ENCODE measurements at places on chromosomes 6 and 20. TPM values are rescaled to one million over a fixed set of nuclear protein-coding genes. Genes with fewer than 3 reads are reported as not detected.

Gene ATP9A
- total RNA-seq, result 55.8 TPM

Gene DLL1
- 0.78 TPM for total RNA-seq

Gene OR2H2
- not detected for total RNA-seq

Gene MDFI
- 0.33 TPM for total RNA-seq

Gene PPP1R16B
- total RNA-seq, result 0.13 TPM

Gene MAP3K5
- 21.6 TPM for total RNA-seq

Gene DEFB124
- not detected for total RNA-seq

Data from smooth muscle cell of the pulmonary artery (primary cell).